CD4-positive, alpha-beta T cell treated with Interleukin-1 beta for 1 hour (primary cell): ENCODE measurements at places on chromosomes 3 and 15.

DNA sequence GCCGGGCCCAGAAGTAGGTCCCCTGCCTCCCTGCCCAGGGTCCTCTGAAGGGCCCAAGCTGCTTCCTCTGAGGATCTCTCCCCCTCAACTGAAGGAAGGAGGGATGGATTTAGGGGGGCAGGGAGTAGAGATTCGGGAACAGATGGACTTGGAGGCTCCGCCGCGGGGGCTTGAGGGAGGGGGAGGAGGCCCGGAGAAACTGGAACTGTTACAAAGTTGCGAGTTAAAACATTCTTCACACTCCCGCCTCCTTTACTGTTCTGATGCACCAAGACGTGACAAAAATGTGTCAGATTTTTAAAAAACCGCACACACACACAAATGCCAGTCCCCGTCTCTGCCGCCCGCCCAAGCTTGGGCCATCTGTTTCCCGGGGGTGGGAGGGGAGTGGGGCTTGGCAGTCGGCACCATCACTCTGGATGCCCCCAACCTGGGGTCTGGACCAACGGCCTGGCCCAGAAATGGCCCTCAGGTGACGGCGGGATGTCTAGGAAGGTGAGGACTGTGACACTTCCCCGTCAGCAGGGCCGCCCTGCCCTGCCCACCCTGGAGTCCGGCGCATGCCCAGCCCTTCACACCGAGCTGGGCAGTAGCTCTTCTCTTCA is 25.0 kb upstream of the LINGO1 start:
- DNase-seq, result no peak

GRCh38 chr3:72816862-72817355 is 31.3 kb downstream of the SHQ1 start:
- DNase-seq, result no peak

GRCh38 chr15:36589971-36590370 is 10.5 kb downstream of the CDIN1 start:
- no peak for DNase-seq

DNA sequence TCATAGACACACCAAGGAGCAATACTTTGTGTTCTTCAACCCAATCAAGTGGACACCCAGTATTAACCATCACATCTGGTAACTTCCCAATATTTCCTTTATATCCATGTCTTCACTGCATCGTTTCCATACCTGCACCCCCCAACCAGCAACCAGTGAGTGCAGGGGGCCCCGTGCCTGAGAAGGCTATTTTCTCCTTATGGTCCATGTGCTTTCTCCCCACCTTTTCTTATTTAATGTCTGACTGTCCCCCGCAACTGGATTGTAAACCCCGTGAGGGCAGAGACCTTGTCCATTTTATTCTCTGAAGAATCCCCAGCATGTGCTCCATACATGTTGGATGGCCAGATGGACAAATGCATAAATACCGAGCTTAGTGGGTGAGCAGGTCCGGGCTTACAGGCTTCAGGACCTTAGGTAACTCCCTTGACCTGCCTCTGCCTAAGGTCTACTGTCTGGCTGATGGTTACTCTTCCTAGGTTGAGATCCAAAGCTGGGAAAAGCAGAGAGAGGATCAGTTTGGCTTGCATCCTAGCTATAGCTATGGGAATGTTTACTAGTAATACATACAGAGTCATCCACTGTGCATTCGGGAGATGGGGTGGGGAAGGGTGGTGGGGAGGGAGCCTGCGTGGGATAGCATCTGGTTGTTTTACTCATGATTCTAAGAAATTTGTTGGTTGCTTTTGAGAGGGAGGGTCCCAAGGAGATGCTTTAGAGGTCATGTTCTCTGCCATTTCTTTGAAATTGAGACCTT is 41.5 kb downstream of the PXYLP1 start:
- DNase-seq, result no peak

- no peak for DNase-seq
These were observed 35.0 kb downstream of the ALCAM start for GRCh38 chr3:105401691-105402149.

DNA sequence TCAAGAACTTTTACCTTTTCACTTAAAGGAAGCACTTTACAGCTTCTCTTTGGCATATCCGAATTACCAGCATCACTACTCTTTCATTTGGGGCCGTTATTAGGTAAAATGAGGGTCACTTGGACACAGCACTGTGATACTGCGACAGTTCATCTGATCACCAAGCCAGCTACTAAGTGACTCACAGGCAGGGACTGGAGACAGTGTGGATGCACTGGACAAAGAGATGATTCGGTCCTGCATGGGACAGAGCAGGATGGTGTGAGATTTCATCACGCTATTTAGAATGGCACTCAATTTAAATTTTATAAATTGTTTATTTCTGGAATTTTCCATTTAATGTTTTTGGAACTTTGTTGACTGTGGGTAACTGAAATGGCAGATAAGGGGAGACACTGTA is 166.9 kb upstream of the IL12A start:
- DNase-seq, result no peak

GRCh38 chr3:196963631-196963953 is 5.0 kb downstream of the PIGZ start:
- DNase-seq, result no peak

GRCh38 chr15:57496946-57497869 is 94.5 kb upstream of the MYZAP start:
- no peak for DNase-seq

GRCh38 chr3:155519078-155519477 is 225.6 kb upstream of the STRIT1 start:
- no peak for DNase-seq

GRCh38 chr15:71290881-71291635 is 175.8 kb downstream of the THSD4 start:
- DNase-seq, result no peak
